ENCODE measurements at places on chromosomes 12 and 14.
A peak's percentile ranks its signal among the peaks of the same experiment; 100 is the strongest.

- DNase-seq, result no peak
Observed at GRCh38 chr14:84458881-84459280, 1071.1 kb upstream of the FLRT2 start.

GRCh38 chr14:94175011-94175745 is 1.1 kb downstream of the PPP4R4 start:
- no peak for DNase-seq

DNA sequence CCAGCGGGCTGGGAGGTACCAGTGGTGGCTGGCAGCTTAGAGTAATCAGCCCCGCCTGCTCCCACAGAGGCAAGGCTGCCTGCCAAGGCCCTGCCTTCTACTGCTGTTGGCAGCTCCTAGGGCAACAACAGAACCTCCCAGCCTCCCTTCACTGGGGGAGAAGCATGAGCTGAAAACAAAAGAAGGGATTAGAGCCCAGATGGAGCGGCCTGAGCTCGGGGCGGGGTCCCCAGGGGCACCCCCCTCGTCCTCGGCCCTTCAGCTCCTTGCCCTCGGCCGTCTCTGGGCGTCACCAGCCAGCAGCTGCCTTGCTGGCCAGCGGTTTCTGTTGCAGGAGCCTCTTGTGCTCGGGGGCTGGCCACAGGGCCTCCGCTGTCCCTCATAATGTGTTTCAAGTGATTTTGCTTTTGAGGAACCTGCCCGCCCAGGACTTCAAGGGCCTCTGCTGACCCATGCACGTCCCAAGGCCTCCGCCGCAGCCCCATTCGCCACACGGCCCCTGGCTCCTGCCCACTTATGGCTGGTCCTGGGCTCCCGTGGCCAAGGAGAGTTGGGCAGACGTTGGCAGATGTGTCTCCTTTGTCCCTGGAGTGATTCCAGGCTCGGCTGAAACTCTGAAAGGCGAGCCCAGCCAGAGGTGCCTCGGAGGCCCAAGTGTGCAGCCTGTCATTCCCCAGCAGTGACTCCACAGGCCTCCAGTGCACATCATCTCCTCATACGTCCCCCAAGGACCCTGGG is 49.7 kb downstream of the PSMA6 start:
- DNase-seq, result no peak

DNA sequence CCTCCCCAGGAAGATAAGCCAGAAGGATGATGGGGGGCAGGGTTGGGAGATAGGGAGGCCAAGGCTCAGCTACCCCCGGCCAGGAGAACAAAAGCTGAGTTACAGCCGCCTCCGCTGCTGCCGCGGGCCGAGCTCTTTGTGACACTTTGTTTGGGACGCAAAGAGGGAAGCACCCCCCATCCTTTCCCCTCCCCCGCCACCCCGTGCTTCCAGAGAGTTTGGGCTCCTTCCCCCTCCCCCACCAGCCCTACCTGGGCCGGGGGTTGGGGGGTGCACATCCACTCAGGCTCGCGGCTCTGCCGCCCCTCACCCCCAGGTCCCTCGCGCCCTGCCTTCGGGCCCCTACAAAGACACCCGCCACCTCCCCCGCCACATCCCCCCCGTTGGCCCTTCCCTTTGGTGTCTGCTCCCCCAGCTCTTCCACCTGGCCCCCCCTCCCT is 799 bp downstream of the ZNF219 start:
- no peak for DNase-seq

DNA sequence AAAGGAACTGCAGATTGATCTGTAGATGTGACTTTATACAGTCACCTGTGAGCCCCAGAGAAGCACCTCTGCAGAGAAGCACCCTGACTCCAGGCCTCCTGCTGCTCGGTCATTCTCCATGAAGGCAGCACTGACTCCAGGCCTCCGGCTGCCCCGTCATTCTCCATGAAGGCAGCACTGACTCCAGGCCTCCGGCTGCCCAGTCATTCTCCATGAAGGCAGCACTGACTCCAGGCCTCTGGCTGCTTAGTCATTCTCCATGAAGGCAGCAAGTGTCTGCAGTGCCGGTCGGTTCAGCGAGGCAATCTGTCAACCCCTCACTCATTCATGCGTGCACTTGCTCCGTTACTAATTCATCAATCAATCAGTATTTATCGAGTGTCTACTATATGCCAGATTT is 160.3 kb downstream of the PIWIL1 start:
- no peak for DNase-seq

GRCh38 chr12:63999853-64000252 is 155.4 kb downstream of the SRGAP1 start:
- DNase-seq, result no peak

DNA sequence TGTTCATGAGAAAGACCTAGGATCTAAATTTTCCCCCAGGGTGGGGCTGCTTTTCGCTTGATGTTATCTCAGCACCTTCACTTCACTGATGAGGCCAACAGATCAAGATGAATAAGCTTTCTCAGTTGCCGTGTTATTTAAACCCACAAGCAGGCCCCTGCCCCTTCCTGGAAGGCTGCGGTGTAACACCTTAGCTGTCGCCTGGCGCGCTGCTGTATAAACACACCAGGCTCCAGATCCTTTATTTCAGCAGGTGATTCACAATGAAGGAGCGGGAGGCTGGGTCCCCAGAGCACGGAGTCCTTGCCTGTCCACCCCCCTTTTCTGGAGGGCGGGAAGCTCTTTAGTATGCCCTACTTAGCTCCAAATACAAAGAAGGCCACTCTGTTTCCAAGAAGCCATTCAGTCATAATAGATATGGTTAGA is 515.4 kb downstream of the FUT8 start:
- peak; percentile 56 for DNase-seq

GRCh38 chr12:103627189-103627855 is 40.2 kb downstream of the STAB2 start:
- no peak for DNase-seq

DNA sequence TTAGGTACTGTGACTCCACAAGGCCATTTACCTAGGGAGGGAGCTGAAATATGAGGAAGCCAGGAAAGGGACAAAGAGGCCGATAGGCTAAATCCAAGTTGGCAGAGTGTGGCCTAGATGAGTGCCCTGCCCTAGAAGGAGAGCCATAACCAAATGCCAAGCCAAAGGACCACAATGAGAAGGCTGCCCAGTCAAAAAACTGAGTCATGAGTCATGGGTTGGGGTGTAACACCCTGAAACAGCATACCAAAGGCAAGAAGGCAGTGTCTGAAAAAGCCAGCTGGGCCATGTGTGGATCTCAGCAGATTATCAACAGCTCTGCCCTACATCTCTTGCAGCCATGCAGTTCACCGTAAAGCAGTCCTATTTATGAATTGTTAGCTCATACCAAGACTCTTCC is 171.7 kb downstream of the PHLDA1 start:
- no peak for DNase-seq

DNA sequence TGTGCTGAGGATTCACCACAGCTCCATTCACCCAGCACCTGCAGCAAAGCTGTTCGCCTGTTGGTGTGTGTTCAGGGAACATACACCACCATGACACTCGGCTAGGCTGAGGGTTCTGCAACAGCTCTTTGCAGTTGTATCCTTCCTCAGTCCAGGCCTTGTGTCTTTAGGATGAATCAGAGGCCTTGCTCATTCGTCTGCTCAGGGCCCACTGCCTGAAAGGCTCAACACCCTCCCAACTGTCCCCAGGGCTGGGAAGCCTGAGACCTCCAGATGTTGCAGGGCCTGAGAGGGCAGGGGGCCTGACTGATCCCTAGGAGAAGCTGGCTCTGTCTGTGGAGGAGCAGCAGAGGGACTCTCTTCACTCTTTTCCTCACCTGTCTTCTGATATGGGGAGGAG is 11.2 kb downstream of the ZDHHC22 start:
- no peak for DNase-seq

Data from activated T-helper 1 cell treated with Interleukin-2 at 50 U/mL for 16 hours (primary cell).